Activated CD8-positive, alpha-beta T cell treated with anti-CD3 and anti-CD28 coated beads for 36 hours (primary cell): ENCODE measurements at places on chromosomes 7 and 10.

DNA sequence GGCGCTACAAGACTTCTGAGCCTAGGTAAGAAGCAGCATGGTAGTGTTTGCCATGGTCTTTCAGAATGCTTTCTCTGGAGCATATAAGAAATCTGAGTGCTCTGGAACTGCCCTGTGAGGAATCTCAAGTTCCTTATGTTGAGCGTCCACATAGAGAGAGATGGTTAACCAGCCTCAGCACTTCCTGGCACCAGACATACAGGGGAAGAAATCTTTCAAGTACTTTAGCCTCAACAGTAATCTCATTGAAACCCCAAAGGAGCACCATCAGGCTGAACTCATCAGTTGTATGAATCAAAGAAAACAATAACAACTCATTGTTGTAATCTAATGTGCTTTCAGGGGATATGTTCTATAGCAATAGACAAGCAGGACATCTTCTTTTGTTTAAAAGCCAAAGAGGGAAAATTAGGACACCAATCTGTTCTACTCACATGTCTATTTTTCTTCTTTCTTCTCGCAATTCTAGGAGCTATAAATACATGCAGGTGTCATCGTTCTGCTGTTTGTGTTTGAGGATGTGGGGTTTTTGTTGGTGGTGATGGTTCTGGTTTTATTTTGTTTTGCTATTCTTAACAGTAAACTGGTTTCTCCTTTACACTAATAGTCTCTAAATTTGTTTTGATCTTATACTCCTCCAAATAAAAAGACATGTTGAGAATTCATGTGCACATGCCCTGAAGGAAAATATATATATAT is 1145.0 kb upstream of the LRRN3 start:
- DNase-seq = no peak

DNA sequence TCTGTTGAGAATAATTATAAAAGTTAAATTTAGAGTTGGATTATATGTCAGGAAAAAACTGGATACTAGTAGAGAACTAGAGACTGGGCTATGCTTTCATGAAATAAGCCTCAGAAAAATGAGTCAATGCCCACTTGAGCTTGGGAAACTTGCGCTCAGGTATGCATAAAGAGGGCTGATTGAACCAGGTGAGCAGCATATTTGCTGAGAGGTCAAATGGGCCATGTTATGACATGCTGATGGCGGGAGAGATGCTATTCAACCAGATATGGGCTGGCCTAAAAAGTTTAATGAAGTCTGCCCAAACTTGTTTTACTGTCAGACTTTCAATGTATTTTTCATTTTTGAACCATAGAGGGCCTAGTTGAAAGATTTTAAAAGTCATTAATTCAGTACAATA is 837.6 kb upstream of the GHITM start:
- DNase-seq = no peak

GRCh38 chr7:103116991-103117390 is 31.9 kb downstream of the NAPEPLD start:
- DNase-seq = no peak

GRCh38 chr10:115989621-115990020 is 283.4 kb downstream of the GFRA1 start:
- no peak for DNase-seq

GRCh38 chr7:26454180-26454579 is 162.5 kb downstream of the SNX10 start:
- no peak for DNase-seq

GRCh38 chr7:45390731-45391130 is 183.4 kb upstream of the ADCY1 start:
- DNase-seq = no peak
